ENCODE measurements at places on chromosomes 12 and 14.

DNA sequence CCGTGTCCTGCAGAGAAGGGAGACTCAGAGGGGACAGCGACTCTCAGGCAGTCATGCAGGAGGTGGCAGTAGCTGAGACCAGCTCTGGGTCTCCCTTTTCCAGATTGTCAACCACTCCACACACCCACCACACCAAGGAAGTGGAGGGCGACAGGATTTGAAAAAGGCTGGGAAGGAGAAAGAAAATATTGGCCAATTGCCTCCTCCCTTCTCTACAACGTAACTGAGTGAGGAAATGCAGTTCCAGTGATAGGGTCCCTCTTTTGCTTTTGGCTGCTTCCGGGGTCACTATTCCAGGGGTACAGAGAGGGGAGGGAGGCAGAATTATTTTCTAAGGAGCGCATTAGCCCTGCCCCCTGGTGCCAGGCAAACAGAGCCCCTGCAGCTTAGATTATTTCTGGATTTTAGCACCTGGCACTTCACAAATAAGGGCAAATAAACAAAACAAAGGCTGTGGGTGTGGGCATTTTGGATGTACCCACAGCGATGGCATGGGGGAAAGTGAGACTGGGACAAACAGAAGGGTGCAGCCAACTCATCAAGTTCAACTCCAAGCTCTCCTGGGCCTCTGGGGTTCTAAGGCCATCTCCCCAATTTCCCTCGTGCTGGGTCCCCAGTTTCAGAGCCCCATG, 20.4 kb downstream of the ASB2 start:
- DNase-seq = no peak

DNA sequence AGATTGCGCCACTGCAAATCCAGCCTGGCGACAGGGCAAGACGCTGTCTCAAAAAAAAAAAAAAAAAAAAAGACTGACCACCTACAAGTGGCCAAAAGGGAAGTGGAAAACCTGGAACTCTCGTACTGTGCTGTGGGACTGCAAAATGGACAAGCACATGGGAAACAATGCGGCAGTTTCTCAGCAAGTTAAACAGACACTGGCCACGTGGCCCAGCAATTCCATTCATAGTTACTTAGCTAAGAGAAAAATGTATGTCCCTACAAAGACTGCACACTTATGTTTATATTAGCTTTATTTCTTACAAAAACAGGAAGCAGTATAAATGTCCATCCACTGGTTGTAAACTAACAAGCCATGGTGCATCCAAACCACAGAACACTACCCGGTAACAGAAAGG, 5.6 kb downstream of the CHFR start:
- DNase-seq = no peak

DNA sequence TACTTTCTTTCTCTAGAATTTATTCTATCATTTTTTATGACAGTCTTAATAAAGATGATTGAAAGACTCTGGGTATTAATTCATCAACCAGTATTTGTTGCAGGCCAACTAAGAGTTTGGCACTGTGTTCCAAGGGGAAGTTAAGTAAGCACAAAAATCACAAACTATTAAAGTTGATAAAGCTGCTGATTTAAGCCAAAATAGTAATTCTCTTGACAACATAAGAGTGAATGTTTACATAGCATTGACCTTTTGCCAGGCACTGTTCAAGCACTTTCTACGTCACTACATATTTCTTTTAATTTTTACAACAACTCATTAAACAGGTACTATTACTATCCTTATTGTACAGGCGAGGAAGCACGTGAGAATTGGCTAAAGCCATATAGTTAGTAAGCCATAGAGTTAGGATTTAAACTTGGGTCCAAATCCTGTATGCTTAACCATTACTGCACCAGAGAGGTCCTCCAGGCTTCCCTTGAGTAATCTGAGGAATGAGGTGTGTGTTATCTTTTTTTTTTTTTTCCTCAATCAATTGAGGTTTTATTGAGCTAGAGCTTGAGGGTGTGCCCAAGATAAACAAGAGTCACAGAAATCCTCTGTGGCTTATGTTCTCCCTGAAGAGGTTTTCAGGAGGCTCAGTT, 1009.6 kb downstream of the DIO2 start:
- DNase-seq = no peak

- no peak for DNase-seq
These were observed 210.1 kb upstream of the EEA1 start for GRCh38 chr12:93139028-93139665.

- no peak for DNase-seq
These were observed 8.4 kb upstream of the ACVRL1 start for GRCh38 chr12:51898937-51899336.

GRCh38 chr12:94091624-94092023, 56.8 kb upstream of the PLXNC1 start:
- DNase-seq = no peak

DNA sequence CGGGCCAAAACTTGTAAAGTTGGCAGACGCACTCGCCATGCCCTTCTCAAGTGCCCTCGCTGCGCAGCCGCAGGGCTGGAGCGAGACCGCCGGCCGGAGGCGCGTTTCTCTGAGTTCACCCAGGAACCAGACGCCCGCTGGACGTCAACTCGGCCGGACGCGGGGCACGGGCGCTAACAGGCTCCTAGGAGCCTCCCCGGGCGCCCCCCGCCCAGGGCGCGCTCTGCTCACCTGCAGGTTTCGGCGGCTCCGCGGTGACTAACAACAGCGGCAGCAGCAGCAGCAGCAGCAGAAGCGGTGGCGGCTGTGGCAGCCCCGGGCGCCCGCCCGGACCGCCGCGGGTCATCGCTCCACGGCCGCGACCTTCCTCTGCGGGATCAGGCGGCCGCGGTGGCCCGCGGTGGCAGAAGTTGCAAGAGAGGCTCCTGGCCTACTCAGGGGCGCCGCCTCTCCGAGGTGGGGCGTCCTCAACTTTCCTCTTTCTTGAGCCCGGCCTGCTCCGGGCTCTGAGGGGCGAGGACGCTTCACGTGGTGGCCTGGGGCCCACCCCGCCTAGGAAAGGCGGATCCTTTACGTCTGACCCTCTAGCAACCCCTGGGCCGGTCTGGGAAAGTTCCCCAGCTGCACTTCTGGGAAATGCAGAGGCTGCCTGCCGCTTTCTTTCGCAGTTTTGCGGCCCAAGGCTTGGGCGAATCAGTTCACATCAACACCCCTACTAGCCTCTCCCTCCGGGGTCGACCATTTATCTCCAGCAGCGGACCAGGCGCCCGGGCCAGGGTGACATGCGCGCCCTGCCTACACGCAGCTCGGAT, at the start of gene PLBD1:
TSS of gene PLBD1 (minus strand) at position 533 of the 812 bp plus-strand sequence. CDS start at position 346, 187 bp downstream.
- no peak for DNase-seq

GRCh38 chr14:65940056-65940735, 527.7 kb downstream of the FUT8 start:
- DNase-seq = no peak

DNA sequence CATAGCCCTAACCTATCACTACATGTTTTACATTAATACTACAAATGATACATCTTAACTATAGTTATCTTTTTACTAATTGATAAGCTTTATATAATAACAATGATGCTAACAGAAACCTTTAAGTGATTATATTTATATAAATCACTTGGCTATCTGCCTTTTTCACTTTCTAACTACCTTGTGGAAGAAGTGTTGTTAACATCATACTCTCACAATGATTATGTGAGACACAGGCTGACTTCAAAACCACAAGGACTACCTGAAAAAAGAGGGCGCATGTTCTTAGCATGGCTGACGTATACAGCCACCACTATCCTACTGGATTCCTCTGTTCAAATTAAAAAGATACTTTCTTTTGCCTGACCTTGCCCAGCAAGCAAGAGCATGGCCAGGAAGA, 135.3 kb upstream of the SOX5 start:
- no peak for DNase-seq

- DNase-seq = no peak
These were observed 20.1 kb upstream of the PLXNC1 start for GRCh38 chr12:94128280-94128679.

DNA sequence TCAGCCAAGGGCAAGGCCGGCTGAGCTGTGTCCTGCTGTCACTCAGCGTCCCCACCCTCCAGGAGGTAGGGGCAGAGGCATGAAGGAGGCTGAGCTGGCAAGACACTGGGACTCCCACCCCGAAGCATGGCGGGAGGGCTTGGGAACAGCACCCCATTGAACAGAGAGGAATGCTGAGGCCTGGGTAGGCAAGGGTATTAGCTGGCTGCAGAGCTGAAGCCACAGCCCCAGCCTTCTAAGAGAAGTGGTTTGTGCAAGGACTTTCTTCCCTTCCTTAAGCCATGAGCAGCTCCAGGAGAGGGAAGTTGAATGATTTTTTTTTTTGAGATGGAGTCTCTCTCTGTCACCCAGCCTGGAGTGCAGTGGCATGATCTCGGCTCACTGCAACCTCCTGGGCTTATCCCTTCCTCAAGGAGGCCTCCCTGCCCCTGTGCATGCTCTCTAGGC, 6.6 kb upstream of the CFAP73 start:
- DNase-seq = no peak

- no peak for DNase-seq
These were observed 103.0 kb downstream of the VCPKMT start for GRCh38 chr14:50013198-50013918.

GRCh38 chr14:105333613-105334364, 19.2 kb downstream of the PACS2 start:
- no peak for DNase-seq

DNA sequence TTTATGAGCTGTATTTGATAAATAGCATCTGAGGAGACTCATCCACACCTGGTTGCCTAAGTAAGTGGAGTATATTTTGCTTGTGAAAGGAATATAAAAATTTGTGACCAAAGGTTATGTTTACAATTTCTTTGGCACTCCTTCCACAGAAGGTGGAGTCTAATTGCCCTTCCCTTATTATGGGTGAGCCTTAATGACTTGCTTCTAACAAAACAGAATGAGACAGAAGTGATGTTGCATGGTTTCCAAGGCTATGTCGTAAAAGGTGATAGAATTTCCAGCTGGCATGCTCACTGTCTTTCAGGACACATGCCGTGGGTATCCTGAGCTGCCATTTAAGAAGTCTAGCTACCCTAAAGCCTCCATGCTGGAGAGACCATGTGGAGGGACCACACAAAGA, 116.8 kb upstream of the ABCD2 start:
- no peak for DNase-seq

GRCh38 chr12:8911606-8912268, 2.6 kb upstream of the PHC1 start:
- DNase-seq = no peak

DNA sequence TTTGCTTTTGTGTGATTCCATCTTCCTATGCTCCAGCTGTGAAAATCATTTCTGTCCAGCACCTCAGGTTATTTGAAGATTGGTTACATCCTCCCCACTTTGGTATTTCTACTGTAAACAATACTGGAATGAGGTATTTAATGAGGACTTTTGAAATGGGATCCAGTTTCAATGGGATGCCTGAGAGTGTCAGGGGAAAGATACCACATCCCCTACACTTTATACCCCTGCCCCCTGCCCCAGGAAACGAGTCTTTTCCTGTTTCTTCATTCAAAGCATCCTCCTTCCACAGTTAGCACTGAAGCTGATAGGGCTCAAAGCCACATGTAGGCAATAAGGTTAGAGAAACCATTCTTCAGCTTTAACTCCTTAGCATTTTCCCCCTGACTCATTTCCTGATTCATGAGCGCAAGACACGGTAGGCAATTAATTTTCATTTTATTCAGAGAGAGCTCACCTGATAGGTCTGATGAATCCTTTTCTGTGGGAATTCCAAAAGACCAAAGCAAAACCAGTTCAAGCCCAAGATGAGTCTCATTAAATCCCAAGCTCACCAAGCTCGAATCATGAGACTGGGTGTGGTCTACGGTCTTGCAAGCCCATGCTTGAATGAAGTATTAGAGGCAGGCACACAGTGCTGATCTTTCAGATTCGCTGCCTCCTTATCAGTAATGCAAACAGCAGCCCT, 143.6 kb upstream of the CRY1 start:
- DNase-seq = no peak

DNA sequence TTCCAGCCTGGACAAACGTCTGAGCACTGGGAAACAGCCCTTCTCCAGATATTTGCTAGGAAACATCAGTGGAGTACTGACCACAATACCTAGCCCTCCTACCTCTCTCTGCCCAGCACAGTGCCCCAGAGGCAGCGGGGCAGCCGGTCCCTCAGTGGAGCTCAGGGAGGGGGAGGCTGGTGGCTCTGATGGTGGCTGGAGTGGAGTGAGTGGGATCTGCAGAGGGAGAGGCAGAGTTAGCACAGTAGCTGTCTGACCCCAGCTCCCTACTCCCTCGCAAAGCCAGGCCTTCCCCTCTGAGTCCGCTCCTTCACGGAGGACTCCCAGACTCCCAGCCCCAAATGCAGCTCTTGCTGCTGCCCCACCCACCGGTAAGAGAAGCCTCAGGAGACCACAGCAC, 30.0 kb downstream of the NCKAP5L start:
- no peak for DNase-seq

- DNase-seq = peak; percentile 61
These were observed 177.6 kb downstream of the PDZRN4 start for GRCh38 chr12:41365653-41366171.

DNA sequence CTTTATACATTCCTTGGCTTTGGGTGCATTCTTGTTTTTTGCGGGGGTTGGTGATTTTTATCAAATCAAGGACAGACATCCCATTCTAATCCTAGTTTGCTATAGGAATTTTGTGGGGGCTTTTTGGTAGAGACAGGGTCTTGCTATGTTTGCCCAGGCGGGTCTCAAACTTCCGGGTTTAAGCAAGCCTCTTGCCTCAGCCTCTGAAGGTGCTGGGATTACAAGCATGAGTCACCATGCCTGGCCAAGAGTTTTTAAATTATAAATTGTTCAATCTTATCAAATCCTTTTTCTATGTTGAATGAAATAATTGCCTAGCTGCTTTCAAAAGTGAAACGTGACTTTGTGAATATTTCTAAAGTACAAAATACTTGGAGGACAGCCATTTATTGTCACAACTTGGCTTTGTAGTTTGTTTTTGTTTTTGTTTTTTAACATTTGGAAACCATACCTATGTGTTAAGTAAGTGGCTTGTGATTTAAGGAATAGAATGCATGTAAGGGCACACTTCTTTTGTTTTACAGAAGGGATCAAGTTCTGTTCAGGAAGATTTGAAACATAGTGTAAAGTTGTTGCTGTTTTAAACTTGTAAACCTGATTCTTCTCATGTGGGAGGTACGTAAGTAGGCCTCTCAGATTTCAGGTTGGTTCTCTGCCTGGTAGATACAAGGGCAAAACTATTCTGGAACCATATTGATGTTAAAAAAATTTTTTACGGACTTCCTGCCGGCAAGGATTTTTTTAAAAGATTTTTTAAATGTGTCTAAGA, 13.4 kb downstream of the MARK3 start:
- DNase-seq = no peak

DNA sequence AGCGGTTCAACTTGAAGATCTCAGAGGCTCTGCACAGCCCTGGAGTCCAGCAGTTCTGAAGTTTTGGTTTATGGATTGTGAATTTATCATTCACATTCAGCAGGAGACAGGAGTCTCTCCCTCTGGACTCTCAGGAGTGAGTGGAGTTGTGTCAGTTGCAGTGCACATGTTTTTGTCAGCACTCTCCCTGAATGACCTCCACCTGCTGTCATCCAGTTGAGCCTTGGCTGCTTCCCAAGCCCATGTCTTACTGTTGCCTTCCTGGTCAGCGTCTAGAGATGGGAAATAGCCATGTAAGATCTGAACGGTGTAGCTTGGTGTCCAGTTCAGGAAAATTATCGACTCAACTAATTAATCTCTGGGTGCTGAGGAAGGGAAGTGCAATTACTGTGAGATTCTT, 133.2 kb downstream of the PRKCH start:
- no peak for DNase-seq

GRCh38 chr14:71933001-71933587, 865 bp downstream of the RGS6 start:
- DNase-seq = no peak

GRCh38 chr14:100590726-100591452, 3.7 kb upstream of the BEGAIN start:
- no peak for DNase-seq

GRCh38 chr14:105578070-105578469, 51.7 kb downstream of the TMEM121 start:
- DNase-seq = no peak

GRCh38 chr12:61272441-61272840, 987.8 kb upstream of the USP15 start:
- no peak for DNase-seq

Data from NCI-H1417 treated with DMSO at 0.1 percent for 48 hours (cell line).